NCI-H187 treated with DMSO at 0.1 percent for 48 hours (cell line): ENCODE measurements at places on chromosomes 3 and 15.

GRCh38 chr3:38059591-38059990 lies 20.6 kb downstream of the DLEC1 start:
- no peak for DNase-seq

- DNase-seq = no peak
Measured at GRCh38 chr3:126319701-126320295, 37.4 kb downstream of the KLF15 start.

DNA sequence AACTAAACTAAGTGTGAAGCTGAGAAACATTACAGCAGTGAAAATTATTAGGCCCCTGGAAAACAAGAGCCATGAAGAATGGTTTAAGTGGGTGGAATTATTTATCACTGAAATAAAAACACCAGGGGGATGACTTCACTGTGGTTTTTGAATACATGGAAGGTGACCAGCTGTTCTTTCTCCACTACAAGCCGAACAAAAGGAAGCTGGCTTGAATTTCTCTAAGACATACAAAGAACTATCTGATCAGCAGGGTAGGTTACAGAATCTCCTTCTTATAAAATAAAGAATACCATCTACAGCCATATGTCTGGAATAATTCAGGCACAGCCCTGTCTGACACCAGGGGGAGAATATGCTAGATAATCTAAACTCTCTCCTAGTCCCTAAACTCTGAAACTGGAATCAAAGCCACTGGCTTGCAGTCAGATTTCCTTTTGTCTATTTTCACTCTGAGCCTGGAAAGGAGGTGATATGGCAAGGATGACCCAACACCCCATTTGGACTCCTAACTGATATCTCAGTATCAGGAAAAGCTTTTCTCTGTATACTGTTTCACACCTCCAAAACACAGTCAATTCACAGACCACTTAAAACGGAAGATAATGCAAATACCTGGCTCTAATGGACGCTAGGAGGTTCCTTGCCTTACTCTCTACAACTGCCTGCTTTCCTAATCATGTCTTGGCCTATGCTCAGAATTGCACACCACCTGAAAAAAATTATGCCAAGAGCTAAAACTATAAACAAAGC lies 31.2 kb downstream of the SPATA12 start:
- no peak for DNase-seq

GRCh38 chr15:42576040-42576594 lies 711 bp downstream of the STARD9 start:
- no peak for DNase-seq

DNA sequence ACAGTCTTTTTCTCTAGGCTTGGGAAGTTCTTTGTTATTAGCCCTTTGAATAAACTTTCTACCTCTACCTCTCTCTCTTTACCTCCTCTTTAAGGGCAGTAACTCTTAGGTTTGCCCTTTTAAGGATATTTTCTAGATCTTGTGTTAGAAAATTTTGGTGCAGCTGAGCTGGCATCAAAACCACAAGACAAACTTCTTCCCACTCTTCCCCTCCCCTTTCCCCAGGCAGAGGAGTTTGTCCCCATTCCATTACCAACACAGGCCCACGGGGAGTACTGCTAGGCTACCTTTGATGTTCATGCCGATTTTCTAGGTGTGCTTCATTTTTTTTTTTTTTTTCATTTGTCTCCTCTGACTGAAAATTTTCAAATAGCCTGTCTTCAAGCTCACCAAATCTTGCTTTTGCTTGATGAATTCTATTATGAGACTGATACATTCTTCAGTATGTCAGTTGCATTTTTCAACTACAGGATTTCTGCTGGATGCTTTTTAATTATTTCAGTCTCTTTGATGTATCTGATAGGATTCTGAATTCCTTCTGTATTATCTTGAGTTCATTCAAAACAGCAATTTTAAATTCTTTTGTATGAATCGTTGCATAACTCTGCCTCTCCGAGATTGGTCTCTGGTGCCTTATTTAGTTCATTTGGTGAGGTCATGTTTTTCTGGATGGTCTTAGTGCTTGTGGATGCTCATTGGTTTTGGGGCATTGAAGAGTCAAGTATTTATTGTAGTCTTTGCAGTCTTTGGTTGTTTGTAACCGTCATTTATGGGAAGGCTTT lies 112.0 kb downstream of the UBE2E2 start:
- DNase-seq = no peak

DNA sequence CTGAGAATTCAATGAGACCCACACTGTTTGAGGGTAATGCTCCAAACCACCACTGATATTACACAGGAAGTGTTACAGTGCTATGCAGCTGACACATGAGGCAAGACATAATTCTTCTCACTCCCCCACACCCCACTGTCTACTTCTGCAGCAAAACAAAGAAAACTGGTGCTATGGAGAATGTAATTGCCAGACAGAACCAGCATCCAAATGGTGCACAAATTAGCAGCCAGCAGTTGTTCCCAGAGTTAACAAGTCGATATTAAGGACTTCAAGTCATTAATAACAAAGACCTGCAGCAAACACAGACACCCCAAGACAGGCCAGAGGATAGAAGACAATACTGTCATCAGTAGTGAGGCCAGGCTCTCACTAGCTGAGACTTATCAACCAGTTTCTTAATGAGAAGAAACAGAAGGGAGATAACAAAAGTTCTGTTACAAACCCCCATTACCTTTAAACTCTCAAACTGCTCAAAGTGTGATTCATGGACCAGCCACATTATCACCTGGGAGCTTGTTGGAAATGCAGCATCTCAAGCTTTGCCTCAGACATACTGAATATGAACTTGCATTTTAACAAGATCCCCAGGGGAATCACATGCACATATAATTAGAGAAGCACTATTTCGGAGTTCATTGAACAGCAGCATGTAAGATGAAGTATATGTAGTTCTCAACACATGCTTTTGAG lies 58.7 kb upstream of the FNDC3B start:
- DNase-seq = no peak

- no peak for DNase-seq
Measured at GRCh38 chr3:26668171-26668570, 45.6 kb downstream of the LRRC3B start.

DNA sequence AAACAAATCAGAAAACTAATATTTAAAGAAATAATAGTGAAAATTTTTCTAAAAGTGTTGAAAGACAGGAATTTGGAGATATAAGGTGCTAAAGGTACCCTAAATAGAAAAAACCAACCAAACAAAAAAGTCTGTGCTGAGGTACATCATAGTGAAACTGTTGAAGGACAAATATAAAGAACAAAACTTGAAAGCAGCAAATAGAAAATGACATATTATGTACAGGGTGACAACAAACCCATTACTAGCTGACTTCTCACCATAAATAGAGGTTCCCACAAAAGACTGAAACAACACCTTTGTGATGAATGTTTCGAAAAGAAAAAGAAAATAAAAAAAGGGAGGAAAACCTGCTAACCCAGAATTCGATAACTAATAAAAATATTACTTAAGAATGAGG lies 502.5 kb upstream of the NECTIN3 start:
- DNase-seq = no peak

GRCh38 chr15:76253691-76254473 lies 57.4 kb downstream of the ETFA start:
- no peak for DNase-seq

DNA sequence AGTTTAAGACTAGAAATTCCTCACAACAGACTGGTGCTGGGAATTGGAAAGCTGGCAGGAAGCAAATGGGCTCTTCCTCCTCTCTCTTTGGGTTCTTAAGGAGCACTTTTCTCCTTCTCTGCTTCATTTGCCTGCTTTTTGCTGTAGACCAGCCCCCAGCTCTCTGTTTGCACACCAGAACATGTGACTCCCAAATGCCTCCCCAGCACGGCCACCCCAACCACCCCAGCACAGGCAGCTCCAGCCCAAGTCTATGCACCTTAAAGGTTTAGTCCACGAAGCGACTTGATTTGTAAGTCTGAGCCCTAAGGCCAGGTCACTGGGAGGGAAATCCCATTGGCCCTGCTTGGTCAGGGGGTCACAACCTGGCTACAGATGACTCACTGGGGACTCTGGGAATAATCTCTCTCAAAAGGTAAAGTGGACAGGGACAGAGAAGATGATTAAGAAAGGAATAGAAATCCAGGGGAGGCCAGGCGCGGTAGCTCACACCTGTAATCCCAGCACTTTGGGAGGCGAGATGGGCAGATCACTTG lies 377.8 kb upstream of the PROK2 start:
- no peak for DNase-seq
